ENCODE measurements at places on chromosomes 4 and X.

DNA sequence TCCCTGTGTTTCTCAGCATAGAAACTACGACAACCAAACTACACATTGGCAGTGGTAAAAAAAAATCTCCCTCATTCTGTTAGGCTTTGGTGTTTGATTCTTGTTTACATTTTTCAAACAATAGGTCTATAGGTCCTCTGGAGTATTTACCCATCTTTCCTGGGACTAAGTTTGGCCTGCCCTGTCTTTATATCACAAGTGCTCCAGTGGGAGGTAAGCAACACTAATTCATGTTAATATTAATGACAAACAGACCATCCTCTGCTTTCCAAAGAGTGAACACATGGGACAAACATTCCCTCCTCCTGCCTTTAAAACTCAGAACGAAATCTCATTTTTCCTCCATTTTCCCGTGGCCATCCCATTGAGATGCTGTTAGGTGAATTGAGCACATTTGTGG lies 514.1 kb upstream of the INTU start:
- DNase-seq, result no peak

DNA sequence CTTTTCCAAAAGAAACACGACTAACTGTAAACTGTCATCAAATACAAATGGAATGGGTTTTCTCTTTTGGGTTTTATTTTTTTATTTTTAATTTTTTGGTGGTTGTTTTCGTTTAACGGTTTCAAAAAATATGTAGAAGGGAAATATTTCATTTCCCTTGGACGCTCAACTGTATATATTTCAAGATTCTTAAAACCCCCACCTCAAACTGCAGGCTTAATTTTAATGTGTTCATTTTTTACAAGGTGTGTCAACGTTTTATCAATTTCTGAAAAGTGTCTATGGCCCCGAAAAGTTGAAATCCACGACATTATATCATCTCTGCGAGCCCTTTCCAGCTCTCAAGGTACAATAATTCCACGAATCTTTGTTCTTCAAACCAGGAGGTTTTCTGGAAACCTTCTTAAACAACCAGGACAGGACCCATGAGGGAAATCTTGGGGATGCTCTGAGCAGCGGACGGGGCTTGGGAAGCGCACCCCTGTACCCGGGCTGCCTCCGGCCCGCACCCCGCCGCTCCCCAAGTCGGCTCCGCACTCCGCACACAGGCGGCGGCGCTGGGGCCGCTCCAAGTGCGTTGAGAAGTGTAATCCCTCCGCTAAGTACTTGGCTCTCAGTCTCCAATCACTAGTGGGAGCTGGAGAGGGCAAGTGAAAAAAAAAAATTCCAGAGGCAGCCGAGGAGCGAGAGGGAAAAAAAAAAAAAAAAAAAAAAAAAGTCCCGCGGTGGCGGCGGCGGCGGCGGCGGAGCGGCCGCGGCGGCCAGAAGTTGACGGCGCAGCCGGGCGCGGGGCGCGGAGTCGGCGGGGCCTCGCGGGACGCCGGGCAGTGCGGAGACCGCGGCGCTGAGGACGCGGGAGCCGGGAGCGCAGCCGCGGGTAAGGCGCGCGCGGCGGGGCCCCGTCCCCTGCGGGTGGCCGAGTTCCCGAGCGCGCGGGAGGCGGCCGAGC lies at the start of gene BMPR1B:
BMPR1B (plus strand) TSS at position 764 of the 949 bp plus-strand sequence. CDS start 346,470 bp downstream, outside the sequence.
- DNase-seq, result no peak

GRCh38 chr4:97819294-97819693 lies 324.0 kb downstream of the STPG2 start:
- no peak for DNase-seq

DNA sequence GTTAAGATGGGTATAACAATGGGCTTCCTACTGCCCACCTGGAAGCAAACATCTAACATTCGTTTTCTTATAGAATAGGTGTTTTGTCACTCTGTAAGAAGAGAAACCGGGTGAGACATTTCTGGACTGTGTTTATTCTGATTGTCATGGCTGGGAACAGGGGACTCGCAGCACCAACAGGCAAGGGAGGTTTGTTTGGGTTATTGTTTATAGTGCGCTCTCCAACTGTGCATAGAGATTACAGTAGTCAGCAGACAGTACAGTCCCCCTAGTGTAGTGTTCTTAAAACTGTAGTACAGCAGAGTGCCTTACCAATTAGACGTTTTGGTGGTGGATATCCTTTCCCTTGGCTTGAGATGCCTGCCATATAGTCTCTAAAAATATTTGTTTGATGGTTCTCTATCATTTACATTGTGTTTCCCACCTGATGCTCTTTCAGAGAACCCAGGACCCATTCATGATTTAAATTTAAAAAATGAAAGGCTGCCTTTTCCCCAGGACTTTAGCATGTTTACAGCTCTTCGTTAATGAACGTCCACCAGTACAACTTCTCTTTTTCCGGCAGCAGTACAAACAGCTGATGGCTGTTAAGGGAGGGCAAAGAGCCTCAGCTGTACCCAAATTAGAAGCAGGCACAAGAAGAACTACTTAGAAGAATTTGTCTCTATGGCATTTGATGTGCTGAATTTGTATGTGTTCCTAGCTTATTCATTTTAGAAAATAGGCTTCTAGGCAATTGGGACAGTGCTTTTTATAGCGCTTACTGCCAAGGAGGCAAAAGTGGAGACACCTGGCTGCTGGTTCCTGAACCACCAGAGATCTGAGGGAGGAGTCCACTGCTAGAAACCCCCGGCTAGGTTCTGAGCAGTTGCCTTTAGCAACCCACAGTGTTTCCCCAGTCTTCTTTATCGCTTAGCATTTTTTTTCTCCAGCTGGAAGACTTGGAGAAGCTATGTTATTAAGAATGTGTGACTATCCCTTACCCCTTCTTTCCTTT lies 1.0 kb upstream of the RNF150 start:
- DNase-seq, result no peak

- no peak for DNase-seq
These were observed 2268.1 kb downstream of the PCDH7 start for GRCh38 chr4:32988165-32988811.

GRCh38 chr4:31877429-31877828 lies 1157.3 kb downstream of the PCDH7 start:
- DNase-seq, result no peak

GRCh38 chr4:169174247-169174646 lies 96.5 kb downstream of the SH3RF1 start:
- no peak for DNase-seq

DNA sequence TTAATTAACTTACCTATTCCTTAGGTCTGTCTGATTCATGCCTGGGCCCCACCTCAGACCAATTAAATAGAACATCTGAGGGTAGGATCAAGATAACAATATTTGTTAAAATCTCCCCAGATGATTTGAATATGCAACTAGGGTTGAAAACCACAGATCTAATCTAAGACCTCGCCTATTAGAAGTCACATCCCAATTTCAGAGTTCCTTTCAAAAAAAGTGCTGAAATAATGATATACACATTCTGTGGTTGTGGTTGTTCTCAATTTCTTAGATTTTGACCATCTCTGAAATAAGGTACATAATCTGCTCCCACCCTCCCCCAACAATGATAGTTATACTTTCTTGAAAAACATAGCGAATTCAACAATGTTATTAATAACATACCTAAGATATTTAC lies 27.7 kb downstream of the NIPAL1 start:
- no peak for DNase-seq

DNA sequence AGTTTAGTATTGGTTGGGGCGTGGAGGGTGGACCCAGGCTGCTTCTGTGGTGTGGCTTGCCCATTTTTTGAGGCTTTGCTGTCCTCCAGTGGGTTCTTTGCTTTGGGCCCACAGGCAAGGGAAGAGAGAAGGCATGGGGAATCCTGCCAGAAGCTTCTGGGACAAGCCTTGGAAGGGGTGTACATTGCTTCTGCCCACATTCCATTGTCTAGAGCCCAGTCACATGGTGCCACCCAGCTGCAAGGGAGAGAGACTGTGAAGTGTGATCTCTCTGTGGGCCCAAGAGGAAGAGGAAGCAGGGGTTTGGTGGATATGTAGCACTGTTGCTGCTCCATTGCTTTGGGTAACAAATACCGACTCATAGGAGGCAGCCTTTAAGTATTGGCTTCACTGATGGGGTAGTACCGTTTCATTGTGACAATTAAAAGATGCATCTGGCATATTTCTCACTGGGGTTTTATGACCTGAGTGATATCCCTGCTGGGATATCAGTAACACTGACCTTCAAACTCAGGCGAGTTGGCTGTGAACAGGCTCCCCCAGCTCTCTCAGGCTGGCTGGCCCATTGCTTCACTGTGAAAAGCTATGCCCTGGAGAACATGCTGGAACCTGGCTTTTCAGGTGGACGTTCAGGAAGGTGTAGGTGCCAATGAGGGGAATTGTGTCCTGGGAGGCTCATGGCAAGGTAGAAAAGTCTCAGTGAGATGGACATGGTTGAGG lies 85.9 kb downstream of the CLDN34 start:
- DNase-seq, result no peak

All from activated CD4-positive, alpha-beta T cell treated with anti-CD3 and anti-CD28 coated beads for 1 hour (primary cell).